ENCODE measurements at places on chromosomes 3 and 15.
A peak's percentile ranks its signal among the peaks of the same experiment; 100 is the strongest.

- DNase-seq: no peak
Measured at GRCh38 chr3:60788185-60788584, 463.1 kb downstream of the FHIT start.

GRCh38 chr3:197475514-197475913 is 80.3 kb downstream of the BDH1 start:
- DNase-seq: no peak

DNA sequence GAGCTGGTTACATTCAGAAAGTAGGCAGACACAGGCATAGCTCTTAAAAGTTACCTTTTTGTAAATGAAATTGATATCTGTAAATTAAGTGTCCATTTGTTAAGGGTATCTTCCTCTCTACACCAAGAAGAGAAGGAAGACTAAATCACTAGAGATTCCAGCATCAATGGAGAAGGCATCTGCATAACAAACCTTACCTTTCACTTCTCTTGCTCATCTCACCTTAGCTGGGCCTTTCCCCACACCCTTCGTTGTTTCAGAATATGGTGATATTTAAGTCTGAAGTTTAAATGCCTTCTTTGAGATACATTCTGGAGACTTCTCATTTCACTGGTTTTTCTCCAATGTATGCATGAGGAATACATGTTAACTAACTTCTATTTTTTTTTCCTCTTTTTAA is 54.5 kb upstream of the TGFBR2 start:
- no peak for DNase-seq

- DNase-seq: no peak
Measured at GRCh38 chr3:54033761-54034160, 88.6 kb upstream of the CACNA2D3 start.

DNA sequence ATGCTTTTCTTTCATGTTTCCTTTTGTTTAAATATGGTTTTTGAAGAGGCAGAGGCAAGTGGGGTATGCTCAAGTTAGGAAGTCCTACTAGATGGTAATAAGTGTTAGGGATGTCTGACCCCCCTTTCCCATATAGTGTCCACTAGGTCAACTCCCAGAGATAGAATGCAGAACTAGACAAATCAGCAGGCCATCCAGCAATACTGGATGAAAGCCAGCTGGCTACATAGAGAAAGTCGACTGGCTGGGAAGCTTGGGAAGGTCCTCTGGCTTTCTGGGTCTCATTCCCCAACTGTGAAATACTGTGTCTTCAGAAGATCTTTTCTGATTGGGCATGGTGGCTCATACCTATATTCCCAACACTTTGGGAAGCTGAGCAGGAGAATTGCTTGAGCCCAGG is 113.8 kb downstream of the SNRK start:
- DNase-seq: no peak

GRCh38 chr3:47994180-47994579 is 22.0 kb downstream of the MAP4 start:
- no peak for DNase-seq

DNA sequence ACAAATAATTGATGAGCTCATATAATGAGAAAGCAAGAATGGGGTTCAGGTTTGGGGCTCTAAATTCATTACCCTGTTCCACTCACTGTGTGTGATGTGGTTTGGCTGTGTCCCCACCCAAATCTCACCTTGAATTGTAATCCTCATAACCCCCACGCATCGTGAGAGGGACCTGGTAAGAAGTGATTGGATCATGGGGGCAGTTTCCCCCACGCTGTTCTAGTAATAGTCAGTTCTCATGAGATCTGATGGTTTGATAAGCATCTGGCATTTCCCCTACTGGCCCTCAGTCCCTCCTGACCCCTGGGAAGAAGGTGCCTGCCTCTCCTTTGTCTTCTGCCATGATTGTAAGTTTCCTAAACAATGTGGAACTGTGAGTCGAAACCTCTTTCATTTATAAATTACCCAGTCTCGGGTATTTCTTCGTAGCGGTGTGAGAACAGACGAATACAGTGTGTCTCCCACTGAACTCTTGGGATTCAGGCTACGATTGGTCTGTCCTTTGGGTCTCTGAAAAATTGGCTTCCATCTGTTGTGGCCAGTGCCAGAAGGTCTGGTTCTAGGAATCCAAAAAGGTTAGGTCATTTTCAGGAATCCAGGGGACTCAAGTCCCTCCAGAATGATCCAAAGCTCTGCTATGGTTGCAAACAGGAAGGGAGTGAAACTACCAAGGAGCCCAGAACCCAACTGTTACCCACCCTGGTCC is 87.7 kb downstream of the XXYLT1 start:
- no peak for DNase-seq

DNA sequence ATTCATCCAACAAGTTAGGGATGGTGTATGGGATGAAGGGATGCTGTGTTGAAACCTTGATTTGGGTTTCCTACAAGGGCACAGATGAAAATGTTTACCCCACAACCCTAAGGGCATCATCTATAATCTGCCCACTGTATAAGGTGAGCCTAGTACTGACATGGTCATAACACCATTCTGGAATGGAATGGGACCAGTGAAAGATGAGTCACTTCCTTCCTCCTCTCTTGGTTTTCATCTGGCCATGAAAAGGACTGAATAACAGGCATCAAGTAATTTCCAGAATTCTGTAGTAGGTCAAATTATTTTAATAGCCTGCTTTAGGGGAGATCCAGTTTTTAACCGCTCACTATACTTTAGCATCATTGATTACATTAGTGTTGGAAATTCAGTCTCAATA is 538.6 kb downstream of the NR2F2 start:
- DNase-seq: no peak

DNA sequence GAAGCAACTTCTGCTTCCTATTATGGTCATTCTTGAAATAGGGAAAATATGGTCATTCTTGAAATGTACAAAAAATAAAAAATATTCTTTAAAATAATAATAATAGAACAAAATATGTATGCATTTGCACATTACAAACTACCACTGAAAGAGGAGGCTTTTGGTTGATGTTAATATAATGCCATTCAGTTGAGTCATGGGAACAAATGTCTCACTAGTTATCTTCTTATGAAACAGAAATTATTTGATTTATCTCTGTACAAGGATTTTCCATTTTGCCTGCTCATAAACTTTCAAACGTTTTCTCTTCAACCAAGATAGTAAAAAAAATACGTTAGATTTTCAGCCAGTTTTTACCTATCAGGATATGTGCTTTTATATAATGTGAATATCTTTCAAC is 1662.7 kb downstream of the OTOL1 start:
- DNase-seq: no peak

GRCh38 chr3:125165189-125165947 is 47.2 kb downstream of the SLC12A8 start:
- no peak for DNase-seq

DNA sequence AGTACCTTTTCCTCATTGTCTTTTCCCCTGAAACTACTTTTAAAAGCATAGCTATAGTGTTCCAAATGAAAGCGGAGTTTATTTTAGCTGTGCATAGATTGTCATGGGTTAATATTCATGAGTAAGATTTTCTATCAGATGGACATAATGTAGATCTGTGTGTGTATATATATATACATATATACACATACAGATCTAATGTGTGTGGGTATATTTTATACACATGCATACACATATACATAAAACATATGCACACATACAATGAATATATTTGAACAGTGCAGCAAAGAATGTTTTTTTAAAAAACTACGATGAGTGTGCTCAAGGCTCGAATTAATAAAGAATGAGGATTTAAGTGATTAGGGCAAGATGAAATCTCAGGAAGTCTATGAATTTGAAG is 328.3 kb upstream of the IL12A start:
- DNase-seq: no peak

DNA sequence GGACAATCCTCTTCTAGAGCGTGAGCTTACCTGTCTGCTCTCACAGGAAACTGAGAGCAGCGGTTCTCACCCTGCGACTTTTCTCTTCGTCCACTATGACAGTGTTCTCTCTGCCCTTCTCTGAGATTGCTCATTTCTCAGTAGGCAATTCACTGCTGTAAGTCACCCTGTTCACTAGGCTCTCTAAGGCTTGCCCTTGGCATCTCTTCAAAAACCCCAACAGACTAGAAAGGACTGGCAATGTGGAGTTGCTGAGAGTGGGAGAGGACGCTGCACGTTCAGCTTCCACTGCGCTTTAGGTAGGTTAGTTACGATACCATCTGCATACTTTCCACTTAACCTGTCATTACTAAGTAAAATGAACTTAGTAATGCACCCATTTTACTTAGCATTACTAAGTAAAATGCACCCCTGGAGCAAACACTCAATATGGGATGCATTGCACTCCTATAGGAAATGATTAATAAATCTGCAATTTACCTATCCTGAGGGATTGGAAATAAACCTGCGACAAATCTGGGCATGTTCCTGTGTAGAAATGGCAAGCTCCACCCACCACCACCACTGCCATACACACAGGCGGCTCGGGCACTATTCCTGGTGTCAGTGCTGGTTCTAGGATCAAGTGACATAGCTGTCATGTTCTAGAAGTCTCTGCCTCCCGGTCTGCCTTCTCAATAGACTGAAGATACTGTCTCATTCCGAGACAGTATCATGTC is 21.4 kb downstream of the XPC start:
- DNase-seq: no peak

DNA sequence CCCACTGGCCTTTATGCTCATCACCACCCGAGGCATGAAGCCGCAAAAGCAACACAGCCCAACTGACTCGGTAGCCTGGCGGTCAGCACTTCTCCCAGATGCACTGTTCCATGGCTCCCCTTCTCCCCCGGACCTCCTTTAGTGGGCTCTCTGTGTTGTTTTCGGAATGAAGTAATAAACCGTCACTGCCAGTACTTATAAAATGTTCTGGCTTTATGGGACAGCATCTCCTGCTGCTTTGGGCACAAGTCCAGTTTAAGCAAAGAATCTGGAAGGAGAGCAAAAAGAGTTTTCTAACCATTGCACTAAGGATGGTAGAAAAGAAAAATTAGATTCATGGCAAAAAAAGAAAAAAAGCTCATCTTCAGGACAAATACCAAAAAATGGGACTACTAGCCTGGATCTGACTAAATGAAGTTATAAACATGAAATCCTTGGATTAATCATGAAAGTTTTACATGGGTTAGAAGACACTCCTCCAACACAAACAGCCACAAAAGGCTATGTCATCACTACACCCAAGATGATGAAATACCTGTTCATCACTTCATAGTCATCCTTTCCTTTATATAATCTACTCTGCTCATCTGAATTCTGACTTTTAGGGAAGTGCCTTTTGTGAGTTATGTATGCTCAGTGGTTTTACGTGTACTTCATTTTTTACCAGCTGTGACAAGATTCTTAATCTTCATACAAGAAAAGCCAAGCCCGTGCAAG is 89.5 kb upstream of the UBE2E2 start:
- DNase-seq: no peak

DNA sequence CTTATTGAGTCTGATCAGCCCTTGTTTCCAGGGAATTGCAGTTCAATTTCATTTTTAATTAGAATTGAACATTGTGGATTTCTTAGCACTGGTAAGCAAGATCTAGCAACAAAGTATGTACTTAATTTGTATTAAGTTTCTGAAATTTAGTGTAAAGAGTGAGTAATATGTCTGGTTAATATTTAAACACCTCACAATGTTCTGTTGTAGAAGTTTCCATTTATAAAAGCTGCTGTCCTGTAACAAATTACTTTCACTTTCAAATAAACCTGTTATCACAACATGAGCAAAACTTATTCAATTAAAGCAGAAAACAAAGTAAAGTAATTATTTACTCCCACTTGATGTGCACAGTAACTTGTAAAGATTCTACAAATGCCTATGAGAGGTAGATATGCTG is 448.5 kb downstream of the NAALADL2 start:
- no peak for DNase-seq

DNA sequence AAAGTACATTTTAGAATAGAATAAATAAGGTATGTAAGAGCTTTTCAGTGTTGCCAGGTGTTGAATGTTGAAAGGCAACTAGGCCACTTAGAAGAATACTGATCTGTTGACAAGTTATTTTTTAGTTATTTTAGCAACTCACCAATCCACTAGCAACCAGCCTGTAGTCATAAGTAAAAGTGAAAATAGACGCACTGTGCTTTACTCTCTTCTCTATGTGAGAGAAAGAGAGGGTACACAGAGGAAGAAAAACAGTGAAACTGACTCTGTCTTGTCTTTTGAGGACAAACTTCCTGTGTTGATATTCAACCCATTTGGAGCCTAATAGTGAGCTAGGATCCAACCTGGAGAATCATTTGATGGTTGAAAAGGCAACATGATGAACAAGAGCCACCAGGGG is 327.1 kb upstream of the GOLIM4 start:
- no peak for DNase-seq

- DNase-seq: no peak
Measured at GRCh38 chr3:36259580-36259979, 120.7 kb upstream of the STAC start.

GRCh38 chr3:66469220-66469640 is 31.6 kb downstream of the LRIG1 start:
- DNase-seq: no peak

DNA sequence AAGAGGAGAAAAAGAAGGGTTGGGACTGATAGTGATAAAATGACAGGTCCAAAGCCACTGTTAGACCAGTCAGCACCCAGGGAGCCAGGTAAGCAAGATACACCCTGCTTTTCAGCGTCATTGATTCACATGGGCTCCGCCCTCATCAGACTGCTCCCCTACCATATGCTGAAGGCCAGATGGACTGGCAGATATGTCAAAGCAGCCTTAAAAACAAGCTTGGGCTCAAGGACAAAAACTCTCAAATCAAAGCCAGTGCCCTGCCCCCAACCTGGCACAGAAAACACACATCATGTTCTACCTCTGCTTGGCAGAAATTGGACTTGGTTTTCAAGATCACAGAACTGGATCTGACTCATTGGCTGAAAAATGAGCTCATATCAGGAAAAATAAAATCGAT is 33.4 kb downstream of the SH3BP5 start:
- DNase-seq: no peak

GRCh38 chr15:60062826-60063225 is 58.7 kb downstream of the FOXB1 start:
- DNase-seq: no peak

GRCh38 chr3:157493627-157494550 is 9.3 kb downstream of the VEPH1 start:
- peak; percentile 36 for DNase-seq

- DNase-seq: no peak
Measured at GRCh38 chr15:41881550-41881919, 12.3 kb downstream of the SPTBN5 start.

DNA sequence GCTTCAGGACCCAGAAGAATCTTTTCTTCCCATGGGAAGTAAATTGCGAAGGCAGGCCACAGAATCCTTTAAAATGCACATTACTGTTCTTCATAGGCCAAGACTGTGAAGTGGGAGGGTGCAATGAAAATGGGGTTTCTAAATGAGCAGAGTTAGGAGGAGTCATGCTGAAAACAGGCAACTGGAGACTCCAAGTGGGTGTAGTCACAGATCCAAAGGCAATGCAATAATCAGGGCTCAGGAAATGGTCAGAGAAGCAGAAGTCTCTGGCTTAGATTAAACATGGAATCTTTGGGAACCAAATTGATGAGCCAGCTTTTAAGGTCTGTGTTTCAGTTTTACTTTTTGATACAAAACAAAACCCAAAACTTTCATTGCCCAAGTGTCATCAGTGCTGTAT is 37.6 kb downstream of the HHLA2 start:
- DNase-seq: no peak

- no peak for DNase-seq
Measured at GRCh38 chr3:116824208-116824607, 114.6 kb downstream of the TUSC7 start.
